ENCODE measurements at places on chromosomes 12 and 14.

GRCh38 chr12:48927261-48927660 is 2.0 kb upstream of the FKBP11 start:
- no peak for DNase-seq

DNA sequence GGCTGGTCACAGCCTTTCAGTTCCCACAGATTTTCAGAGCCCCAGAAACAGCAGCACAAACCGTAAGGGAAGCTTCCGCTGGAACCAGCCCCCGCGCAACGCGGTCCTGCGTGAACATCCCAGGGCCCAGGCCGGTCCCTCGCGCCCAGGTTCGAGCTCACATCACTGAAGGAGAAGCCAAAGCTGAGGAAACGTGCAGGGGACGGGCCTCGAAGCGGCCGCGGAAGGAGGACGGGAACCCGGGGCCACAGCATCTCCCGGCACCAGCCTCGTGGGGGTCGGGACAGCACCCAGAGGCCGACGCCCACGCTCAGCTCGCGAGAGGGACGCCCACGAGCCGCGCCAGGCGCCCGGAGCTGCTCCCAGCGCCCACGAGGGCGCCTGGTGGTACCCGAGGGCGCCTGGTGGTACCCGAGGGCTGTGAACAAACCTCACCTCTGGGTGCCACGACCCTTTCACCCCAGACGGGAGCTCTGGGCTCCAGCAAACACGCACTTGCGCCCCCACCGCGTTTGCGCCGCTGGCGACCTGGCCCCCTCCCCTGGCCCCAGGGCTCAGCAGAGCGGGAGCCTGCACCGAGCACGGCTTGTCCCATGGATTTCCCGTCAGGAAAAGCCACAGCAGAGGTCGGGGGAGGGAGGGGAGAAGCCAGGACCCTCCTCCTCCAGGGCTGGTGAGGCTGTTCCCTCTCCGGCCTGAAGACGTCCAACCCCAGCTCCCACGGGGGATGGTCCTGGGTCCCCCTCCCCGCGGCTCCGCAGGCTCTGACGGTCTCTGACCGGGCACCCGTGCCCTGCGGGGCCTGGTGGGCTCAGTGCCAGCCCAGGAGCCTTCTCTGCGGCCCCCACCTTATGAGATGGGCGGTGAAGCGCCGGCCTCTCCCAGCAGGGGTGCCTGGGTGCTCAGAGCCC is 6.9 kb downstream of the LRCOL1 start:
- no peak for DNase-seq

- DNase-seq, result no peak
Observed at GRCh38 chr14:78921856-78922255, 751.7 kb downstream of the NRXN3 start.

GRCh38 chr14:92698393-92698792 is 50.0 kb downstream of the LGMN start:
- DNase-seq, result no peak

GRCh38 chr14:79167957-79168356 is 997.8 kb downstream of the NRXN3 start:
- no peak for DNase-seq

DNA sequence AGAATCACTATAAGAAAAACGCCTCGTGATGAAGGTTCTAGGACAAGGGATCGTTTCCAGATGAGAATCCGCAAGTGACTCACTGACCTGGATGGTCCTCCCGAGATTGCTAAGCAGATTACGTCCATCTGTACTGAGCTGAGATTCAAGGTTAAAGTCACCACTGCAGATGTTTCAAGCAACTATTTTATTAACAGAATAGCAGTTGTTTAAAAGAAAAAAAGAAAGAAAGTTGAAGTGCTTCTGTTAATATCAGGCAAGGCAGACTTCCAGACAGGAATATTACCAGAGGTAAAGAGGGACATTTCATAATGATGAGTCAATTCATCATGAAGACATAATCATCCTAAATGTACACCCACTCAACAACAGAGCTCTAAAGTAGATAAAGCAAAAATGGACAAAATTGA is 17.9 kb downstream of the PXN start:
- no peak for DNase-seq

GRCh38 chr12:52533686-52534470 is 13.7 kb upstream of the KRT5 start:
- no peak for DNase-seq

- no peak for DNase-seq
Observed at GRCh38 chr14:23512156-23512555, 39.4 kb downstream of the ZFHX2 start.

GRCh38 chr12:19273482-19274330 is 144.2 kb downstream of the PLEKHA5 start:
- no peak for DNase-seq

- DNase-seq, result no peak
Observed at GRCh38 chr12:26473291-26473690, 277.9 kb downstream of the SSPN start.
